ENCODE measurements at places on chromosomes 13 and 19.

DNA sequence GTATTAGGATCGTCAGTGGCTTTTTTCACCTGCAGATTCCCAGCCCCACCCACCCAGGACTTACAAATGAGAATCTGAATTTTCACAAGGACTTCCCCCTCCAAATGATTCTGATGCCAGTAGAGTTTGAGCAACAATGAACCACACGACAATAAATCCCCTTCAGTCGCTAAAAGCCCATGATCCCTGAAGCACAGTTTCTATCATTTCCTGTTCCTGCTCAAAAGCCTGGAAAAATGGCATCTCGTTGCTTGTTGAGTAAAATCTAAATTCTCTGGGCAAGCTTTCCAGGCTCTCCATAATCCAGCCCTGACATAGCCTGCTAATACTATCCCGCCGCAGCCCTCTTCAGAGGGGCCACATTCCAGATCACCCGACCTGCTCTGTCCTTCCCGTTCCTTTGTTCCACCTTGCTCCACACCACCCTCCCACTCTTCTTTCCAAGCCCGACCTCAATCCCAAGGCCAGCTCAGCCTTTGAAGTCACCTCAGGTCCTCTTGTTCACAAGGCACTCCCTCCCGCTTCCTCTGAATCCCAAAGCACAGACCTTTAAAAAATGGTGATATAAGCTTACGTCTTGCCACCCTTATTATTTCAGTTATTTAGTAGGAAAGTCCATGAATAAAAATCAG, 67.9 kb downstream of the NUFIP1 start:
- no peak overlapping the region for H3K27ac ChIP-seq
- H3K4me3 ChIP-seq = no peak overlapping the region
- no peak for DNase-seq
- H3K36me3 ChIP-seq = no peaks in the 10 kb centered on the region
- H3K27me3 ChIP-seq = no peaks in the 10 kb centered on the region

GRCh38 chr19:47886010-47886559, at the start of gene SULT2A1:
Gene SULT2A1, minus strand, starts transcription at chr19:47886315. Its CDS starts 58 bp downstream, at chr19:47886257.
- peaks cover 21% of the 10 kb centered on the region for H3K36me3 ChIP-seq
- DNase-seq = no peak
- H3K27me3 ChIP-seq = no peaks in the 10 kb centered on the region
- H3K27ac ChIP-seq = peak within 1 kb of the TSS; percentile 70
- H3K4me3 ChIP-seq = peak within 1 kb of the TSS; percentile 60

GRCh38 chr19:33532859-33533460, 11.4 kb upstream of the PEPD start:
- H3K4me3 ChIP-seq = no peak overlapping the region
- H3K27me3 ChIP-seq = no peaks in the 10 kb centered on the region
- no peaks in the 10 kb centered on the region for H3K36me3 ChIP-seq
- no peak overlapping the region for H3K27ac ChIP-seq

- H3K27ac ChIP-seq = no peak overlapping the region
- no peak overlapping the region for H3K4me3 ChIP-seq
- H3K4me1 ChIP-seq = no peaks in the 10 kb centered on the region
- DNase-seq = peak; percentile 88
Observed at GRCh38 chr13:29508130-29508875, 87.2 kb downstream of the SLC7A1 start.

DNA sequence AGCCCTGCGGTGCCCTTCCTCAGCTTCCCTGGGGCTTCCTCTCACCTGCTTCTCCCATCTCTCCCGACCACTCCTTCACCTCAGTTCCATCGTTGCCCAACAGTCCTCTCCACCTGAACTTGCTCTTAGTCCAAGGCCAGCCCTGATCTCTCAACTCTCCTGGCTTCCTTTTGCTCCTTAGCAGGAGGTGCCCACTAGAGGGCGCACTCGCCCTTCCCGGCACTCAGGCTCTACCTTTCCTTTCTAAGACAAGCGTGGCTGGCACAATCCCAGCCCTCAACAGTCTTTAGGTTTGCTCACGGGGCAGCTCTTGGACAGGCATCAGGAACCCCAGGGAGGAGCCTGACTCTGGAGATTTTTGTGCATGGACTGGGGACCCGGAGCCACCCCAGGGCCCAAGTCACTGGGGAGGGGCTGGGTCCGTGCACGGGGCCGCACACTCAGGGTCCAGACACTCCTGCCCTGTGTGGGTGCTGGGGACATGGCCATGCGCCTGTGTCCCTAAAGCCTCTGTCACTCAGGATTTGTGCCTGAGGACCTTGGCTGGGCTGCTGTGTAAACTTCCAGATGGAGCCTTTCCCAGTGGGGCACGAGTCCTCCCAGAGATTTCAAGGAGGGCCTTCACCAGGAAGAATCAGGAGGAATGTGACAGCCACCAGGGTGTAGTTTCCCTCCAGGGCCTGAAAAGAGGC, 12.1 kb upstream of the CEACAM8 start:
- no peaks in the 10 kb centered on the region for H3K27me3 ChIP-seq
- H3K4me1 ChIP-seq = no peaks in the 10 kb centered on the region
- H3K27ac ChIP-seq = no peak overlapping the region
- H3K4me3 ChIP-seq = no peak overlapping the region

DNA sequence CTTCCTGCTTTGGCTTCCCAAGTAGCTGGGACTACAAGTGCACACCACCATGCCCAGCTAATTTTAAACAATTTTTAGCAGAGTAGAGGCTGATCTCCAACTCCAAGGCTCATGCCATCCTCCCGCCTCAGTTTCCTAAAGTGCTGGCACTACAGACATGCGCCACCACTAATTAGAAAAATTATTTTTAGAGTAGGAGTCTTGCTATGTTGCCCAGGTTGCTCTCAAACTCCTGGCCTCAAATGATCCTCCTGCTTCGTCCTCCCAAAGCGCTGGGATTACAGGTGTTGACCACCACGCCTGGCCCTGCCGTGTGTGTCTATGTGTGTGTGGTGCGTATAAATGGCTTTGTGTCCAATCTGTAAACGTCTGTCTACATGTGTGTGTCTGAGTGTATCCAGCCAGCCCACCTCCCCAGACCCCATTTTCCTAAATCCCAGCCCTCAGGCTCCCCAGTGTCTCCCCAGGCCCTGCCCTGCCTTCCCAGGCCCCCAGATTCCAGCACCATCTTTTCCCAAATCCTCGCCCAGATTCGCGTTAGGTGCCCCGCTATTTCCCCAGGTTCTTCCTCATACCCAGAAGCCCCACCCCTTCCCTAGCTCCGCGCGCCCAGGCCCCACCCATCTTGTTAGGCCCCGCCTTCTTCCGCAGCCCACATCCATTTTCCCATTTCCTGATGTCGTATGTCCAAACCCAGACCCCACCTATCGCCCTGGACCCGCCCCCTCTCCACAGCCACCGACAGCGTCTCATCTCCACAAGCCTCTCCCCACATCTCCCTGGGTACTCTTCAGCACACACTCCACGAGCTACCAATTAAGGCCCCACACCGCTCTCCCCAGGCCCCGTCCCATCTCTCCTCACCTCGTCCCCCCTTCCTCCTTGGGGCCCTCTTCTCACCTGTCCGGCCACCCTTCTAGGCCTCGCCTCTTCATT, 24.9 kb downstream of the SLC8A2 start:
- H3K36me3 ChIP-seq = no peaks in the 10 kb centered on the region
- H3K4me3 ChIP-seq = no peak overlapping the region
- H3K4me1 ChIP-seq = peaks cover 10% of the 10 kb centered on the region
- peaks cover 14% of the 10 kb centered on the region for H3K27me3 ChIP-seq
- DNase-seq = no peak

DNA sequence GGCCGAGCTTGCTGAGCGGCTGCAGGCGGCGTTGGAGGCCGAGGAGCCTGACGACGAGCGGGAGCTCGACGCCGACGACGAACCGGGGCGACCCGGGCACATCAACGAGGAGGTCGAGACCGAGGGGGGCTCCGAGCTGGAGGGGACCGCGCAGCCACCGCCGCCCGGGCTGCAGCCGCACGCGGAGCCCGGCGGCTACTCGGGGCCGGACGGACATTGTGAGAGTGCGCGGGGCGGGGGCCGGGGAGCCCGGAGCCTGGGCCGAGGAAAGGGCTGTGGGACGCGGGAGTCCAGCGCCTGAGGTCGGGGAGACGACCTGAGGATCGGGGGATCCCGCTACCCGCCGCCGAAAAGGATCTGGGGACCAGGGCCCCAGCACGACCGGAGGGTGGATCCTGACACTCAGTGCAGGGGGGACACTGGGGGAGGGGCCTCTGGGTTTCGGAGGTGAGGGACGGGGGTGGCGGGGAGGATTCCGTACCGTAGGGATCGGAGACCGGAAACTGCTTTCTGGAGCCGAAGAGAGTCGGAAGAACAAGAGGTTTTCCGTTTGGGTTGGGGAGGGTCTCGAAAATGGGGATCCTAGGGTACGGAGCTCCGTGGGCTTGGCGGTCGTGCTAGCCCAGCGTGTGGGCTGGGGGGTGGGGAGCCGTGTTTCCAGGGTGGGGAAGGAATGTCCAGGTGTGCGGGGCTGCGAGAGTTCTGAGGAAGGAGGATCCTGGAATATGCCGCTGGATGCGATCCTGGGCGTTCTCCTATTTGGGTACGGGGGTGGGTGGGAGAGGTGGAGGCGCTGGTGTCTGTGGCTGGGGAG, 616 bp downstream of the HNRNPUL1 start:
- H3K4me3 ChIP-seq = peak overlapping the region; percentile 93
- no peaks in the 10 kb centered on the region for H3K27me3 ChIP-seq
- H3K36me3 ChIP-seq = peaks cover 2% of the 10 kb centered on the region
- peak; percentile 72 for DNase-seq
- peak overlapping the region; percentile 100 for H3K27ac ChIP-seq

- H3K27me3 ChIP-seq = no peaks in the 10 kb centered on the region
- peaks cover 4% of the 10 kb centered on the region for H3K4me1 ChIP-seq
- H3K27ac ChIP-seq = no peak overlapping the region
- H3K4me3 ChIP-seq = no peak overlapping the region
Observed at GRCh38 chr19:6213696-6214641, 65.8 kb downstream of the MLLT1 start.

- H3K4me1 ChIP-seq = no peaks in the 10 kb centered on the region
- no peaks in the 10 kb centered on the region for H3K27me3 ChIP-seq
- no peak for DNase-seq
- H3K36me3 ChIP-seq = no peaks in the 10 kb centered on the region
Observed at GRCh38 chr13:36715841-36716240, 42.0 kb downstream of the SERTM1 start.

- no peaks in the 10 kb centered on the region for H3K4me1 ChIP-seq
- H3K36me3 ChIP-seq = no peaks in the 10 kb centered on the region
- H3K4me3 ChIP-seq = no peak overlapping the region
Observed at GRCh38 chr13:40185414-40185813, 481.0 kb downstream of the FOXO1 start.

DNA sequence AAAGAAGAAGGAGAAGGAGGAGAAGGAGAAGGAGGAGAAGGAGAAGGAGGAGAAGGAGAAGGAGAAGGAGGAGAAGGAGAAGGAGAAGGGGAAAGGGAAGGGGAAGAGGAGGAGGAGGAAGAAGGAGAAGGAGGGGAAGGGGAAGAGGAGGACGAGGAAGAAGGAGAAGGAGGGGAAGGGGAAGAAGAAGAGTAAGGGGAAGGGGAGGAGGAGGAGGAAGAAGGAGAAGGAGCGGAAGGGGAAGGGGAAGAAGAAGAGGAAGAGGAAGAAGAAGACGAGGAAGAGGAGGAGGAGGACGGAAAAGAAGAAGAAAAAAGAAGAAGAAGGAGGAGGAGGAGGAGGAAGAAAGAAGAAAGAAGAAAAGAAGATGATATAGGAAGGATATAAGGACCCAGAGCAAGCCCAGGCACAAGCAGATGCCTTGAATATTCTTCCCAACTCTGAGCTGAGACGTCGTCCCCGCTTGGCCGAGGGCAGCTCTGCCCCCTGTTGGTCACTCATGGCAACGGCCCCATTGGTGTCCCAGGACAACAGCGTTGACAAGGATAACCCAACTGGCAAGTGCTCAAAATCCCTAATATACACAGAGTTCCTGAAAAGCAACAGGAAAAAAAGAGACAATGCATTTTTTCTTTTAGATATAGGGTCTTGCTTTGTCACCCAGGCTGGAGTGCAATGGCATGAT, 30.6 kb upstream of the IGSF23 start:
- H3K27ac ChIP-seq = no peak overlapping the region
- no peaks in the 10 kb centered on the region for H3K27me3 ChIP-seq
- H3K4me3 ChIP-seq = no peak overlapping the region
- no peaks in the 10 kb centered on the region for H3K4me1 ChIP-seq
- no peaks in the 10 kb centered on the region for H3K36me3 ChIP-seq

- no peaks in the 10 kb centered on the region for H3K36me3 ChIP-seq
- no peaks in the 10 kb centered on the region for H3K27me3 ChIP-seq
- DNase-seq = no peak
- H3K4me1 ChIP-seq = no peaks in the 10 kb centered on the region
Observed at GRCh38 chr19:14237014-14237941, 31.3 kb upstream of the ADGRL1 start.

GRCh38 chr19:7294558-7295212, 471 bp upstream of the INSR start:
- peak overlapping the region; percentile 62 for H3K4me3 ChIP-seq
- H3K27ac ChIP-seq = peak overlapping the region; percentile 95
- H3K36me3 ChIP-seq = no peaks in the 10 kb centered on the region
- H3K27me3 ChIP-seq = no peaks in the 10 kb centered on the region
- DNase-seq = peak; percentile 60
- peaks cover 2% of the 10 kb centered on the region for H3K4me1 ChIP-seq

- no peak for DNase-seq
- no peaks in the 10 kb centered on the region for H3K4me1 ChIP-seq
- H3K36me3 ChIP-seq = no peaks in the 10 kb centered on the region
- no peaks in the 10 kb centered on the region for H3K27me3 ChIP-seq
- no peak overlapping the region for H3K27ac ChIP-seq
- no peak overlapping the region for H3K4me3 ChIP-seq
Observed at GRCh38 chr13:63297163-63297562, 1881.5 kb upstream of the PCDH20 start.

- H3K27ac ChIP-seq = no peak overlapping the region
- H3K4me3 ChIP-seq = no peak overlapping the region
- no peaks in the 10 kb centered on the region for H3K36me3 ChIP-seq
- no peak for DNase-seq
- no peaks in the 10 kb centered on the region for H3K4me1 ChIP-seq
- H3K27me3 ChIP-seq = no peaks in the 10 kb centered on the region
Observed at GRCh38 chr19:29622166-29623070, 16.3 kb downstream of the POP4 start.

DNA sequence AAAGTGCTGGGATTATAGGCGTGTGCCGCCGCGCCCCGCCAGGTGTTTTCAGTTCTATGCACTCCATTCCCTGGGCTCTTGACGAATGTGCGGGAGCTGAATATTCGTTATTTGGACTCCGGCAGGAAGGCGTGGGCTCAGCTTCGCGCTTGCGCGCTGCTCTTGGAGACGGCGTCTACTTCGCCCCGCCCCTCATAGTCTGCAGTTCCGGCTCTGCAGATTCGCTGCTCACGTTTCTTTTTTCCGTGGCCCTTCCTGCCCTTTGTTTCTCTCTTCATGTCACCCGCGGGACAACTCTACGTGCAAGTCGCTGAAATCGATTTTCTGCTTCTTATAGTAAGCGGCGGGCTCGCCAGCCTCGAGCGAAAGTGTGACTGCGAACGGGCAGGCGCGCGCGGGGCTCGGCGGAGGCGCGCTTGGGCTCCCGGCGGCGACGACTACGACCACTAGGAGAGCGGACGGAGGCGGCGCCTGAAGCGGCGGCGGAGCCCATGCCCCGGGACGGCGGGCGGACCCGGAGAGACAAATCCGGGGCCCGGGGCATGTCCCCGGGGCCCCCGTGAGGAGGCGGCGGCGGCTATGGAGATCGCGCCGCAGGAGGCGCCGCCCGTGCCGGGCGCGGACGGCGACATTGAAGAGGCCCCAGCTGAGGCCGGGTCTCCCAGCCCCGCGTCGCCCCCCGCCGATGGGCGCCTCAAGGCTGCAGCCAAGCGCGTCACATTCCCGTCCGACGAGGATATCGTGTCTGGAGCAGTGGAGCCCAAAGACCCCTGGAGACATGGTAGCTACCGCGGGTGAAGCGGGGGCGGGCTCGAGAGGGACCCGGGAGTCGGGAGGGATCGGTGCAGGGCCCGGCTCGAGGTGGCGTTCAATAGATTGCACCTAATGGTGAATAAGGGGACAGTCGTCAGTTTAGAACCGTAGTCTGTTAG, at the start of gene PPP1R37:
Gene PPP1R37, plus strand, starts transcription at position 433 of the 932 bp plus-strand sequence. Its CDS starts 147 bp downstream, at position 580.
- H3K4me1 ChIP-seq = peaks cover 33% of the 10 kb centered on the region
- no peaks in the 10 kb centered on the region for H3K27me3 ChIP-seq
- peak within 1 kb of the TSS; percentile 89 for H3K4me3 ChIP-seq
- no peaks in the 10 kb centered on the region for H3K36me3 ChIP-seq

All from liver (tissue), 10 donors.